ENCODE measurements at places on chromosomes 2 and 18.
A peak's percentile ranks its signal among the peaks of the same experiment; 100 is the strongest.

DNA sequence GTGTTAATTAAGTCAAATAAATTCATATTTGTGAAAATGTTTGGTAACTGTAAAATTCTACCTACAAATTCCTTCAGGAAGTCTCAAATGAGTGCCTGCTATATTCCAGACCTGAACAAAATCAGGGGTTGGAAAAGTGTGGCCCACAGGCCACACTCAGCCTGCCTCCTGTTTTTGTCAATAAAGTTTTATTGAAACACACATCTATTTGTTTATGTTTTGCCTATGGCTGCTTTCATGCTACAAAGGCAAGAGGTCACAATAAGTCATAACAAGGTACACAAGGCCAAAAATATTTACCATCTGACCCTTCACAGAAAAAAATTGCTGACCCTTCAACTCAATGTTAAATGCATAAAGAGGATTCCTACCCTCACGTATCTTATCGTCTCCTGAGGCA lies 581.7 kb downstream of the ARHGAP15 start:
- no peak for DNase-seq

DNA sequence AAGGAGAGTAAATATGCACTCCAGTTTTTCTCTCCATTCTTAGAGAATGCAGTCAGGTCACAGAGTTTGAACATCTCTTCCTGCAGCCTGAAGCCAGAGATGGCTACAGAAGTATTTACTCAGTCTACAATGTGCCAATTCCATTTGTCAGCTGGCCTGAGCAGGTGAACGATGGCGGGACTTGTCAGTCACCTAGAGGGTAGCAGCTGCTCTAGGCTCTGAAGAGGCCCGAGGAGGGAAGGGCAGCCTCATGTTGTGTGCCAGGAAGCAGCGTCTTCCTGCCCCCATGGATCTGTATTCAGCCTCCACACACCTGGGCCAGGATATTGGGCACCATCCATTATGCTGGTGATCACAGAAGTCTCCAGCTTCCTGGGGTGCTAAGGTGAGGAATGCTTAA lies 316.7 kb upstream of the CHAC2 start:
- DNase-seq: no peak

DNA sequence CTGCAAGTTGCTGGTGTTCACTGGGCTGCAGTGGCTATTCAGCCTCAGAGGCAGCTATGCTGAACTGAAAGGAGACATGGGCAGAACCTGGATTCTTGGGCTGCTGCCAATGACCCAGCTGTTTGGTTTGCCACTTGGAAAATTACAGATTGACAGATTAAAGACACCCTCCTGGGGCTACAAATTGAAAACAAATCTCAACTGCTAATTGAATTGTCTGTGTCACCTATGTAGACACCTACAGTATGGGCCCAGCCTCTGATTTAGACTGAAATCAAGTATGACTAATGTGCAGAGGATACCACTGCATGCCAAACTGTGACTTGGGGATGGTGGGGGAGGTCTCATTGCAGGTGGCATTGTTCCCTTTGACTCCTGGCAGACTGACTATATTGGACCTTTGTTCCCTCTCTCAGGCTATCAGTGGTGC lies 42.8 kb downstream of the ITSN2 start:
- no peak for DNase-seq

DNA sequence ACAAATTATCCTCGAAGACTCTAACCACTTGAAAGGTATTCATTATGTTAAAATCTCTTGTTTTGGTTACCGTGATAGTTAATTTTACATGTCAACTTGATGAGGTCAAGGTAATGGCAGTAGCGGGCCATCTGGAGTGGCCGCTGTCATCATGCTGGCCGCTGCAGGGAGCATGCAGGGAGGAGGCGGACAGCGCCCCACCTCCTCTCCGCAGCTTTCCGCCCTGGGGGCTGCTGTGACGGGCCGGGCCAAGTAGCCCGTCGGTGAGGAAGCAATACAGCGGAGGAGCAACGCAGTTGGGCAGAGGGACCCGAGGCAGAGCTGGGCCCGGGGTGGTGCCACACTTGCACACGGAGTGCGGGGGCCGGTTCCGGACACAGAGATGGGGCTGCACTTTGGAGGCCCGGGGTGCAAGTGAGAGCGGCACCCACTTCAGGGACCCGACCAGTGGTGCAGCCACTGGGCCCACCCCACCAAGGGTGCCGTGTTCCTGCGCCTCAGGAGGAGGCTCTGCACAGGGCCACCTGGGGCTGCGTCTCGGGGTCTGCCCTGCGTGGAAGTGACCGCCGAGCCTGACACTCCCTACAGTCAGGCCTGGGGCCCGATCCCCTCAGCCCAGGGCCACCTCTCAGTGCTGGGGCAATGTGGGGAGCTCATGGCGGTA lies 452.4 kb downstream of the LRATD1 start:
- no peak for DNase-seq

DNA sequence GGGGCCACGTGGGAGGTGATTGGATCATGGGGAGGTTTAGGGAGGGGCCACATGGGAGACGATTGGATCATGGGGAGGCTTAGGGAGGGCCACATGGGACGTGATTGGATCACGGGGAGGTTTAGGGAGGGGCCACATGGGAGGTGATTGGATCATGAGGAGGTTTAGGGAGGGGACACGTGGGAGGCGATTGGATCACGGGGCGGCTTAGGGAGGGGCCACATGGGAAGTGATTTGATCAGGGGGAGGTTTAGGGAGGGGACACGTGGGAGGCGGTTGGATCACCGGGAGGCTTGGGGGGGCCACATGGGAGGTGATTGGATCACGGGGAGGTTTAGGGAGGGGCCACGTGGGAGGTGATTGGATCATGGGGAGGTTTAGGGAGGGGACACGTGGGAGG lies 22.5 kb upstream of the SALL3 start:
- DNase-seq: no peak

DNA sequence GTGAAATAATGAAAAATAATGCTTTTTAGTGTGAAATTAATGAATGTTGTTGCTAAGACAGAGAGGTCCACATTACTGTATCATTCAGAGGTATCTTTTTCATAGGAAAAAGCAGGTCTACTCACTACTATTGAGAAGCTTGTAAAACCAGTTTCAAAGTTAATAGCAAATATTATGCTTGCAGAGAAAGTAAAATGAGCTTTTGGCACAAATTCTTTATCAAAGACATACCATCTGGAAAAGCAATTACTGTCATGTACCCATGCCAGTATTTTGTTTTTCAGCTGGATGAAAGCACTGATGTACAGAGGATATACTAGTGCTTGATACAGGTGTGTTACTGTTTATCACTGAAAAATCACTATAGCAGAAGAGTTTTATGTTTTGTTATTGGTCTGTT lies 77.5 kb downstream of the NCOA1 start:
- DNase-seq: no peak

DNA sequence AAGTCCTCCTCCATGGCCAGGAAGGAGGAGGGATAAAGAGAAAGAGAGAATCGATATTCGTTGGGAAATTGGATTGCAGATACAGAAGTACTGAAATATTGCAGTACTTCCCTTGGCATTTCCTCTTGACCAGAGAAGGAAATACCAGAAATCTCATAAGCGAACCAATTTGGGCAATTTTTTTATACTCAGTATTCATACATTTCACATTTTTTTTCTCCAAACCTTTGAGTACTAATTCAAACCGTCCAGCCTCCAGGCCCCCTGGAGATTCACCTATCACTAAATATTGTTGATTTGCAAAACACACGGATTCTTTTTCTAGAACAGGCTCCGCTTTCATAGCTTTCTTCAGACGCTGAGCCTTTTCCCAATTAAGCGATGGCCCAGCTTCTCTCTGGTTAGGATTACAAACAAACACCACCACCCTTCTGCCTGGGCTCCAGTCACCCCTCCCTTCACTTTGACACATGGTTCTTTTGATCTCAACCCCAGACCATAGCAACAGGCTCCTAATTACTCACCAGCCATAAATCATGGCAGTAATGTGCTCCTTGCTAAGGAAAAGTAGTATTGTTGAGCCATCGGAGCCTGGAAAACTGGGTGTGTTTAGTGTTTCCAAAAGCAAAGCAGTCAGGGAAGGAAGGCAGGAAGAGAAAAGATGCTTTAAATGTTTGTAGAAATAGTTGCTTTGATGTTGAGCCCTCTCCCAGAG lies 138.4 kb upstream of the CCDC68 start:
- DNase-seq: no peak

GRCh38 chr2:26938399-26939118 lies 31.9 kb upstream of the MAPRE3 start:
- DNase-seq: no peak

- DNase-seq: no peak
Observed at GRCh38 chr2:5467178-5467905, 224.8 kb upstream of the SOX11 start.

DNA sequence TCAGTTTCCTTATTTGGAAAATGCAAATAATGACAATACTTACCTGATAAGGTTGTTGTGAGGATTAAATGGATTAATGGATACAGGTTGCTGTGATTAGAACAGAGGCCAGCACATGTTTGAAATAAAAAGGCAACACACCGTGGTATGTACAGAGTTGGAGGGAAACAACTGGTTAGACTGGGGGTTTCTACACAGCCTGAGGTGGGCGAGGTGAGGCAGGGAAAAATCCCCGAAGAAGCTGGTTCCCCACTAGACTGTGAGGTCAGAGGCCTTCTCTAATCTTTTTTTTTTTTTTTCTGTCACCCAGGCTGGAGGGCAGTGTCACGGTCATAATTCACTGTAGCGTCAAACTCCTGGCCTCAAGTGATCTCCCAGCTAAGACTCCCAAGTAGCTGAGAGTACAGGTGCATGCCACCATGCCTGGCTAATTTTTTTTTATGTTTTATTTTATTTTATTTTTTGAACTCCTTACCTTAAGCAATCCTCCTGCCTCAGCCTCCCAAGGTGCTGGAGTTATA lies 1.2 kb upstream of the E2F6 start:
- DNase-seq: peak; percentile 26

- no peak for DNase-seq
Observed at GRCh38 chr2:226439337-226439736, 360.3 kb downstream of the IRS1 start.

DNA sequence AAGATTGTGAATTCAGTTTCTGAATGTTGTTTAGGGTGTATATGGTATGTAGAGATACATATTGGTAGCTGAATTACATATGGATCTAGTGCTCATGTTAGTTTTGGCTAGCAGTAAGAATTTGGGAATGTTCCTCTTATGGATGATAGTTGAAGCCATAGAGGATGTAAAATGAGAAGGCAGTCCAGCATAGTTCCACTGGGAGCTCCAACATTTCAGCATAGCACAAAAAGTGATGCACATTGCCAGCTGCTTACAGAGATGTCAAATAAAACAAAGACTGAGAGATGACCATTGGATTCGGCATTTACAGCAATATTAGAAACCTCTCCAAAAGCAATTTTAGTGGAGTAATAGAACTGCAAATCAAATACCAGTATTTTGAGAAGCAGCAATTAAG lies 77.4 kb downstream of the EML4 start:
- DNase-seq: no peak

GRCh38 chr2:183125659-183126341 lies 1.6 kb downstream of the NUP35 start:
- no peak for DNase-seq

- no peak for DNase-seq
Observed at GRCh38 chr18:29853126-29853525, 1189.4 kb downstream of the DSC3 start.

DNA sequence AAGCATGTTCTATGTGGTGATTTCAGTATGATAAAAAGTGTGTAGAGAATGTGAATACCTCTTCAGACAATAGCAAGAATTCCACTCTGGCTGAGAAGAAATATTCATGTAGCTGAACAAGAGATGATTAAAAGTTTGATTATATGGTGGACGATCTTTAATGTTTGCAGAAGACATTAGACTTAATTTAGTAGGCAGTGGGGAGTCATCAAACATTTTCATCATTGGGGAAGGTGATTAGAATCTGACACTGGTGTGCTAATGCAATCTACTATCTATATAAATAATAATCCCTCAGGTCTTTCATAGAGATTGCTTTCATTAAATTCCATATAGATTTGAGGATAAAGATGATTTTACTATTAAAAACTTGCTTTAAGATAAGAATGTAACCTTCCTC lies 761.0 kb downstream of the SOCS6 start:
- DNase-seq: no peak

- no peak for DNase-seq
Observed at GRCh38 chr2:85222792-85223191, 89.6 kb downstream of the TCF7L1 start.

- DNase-seq: no peak
Observed at GRCh38 chr2:187774551-187775071, 220.4 kb upstream of the TFPI start.

All from GM12865 (cell line).